HCEC 1CT (cell line): ENCODE measurements at places on chromosomes 12 and 14.

GRCh38 chr12:114293571-114294302, 112.2 kb downstream of the TBX5 start:
- DNase-seq = no peak

DNA sequence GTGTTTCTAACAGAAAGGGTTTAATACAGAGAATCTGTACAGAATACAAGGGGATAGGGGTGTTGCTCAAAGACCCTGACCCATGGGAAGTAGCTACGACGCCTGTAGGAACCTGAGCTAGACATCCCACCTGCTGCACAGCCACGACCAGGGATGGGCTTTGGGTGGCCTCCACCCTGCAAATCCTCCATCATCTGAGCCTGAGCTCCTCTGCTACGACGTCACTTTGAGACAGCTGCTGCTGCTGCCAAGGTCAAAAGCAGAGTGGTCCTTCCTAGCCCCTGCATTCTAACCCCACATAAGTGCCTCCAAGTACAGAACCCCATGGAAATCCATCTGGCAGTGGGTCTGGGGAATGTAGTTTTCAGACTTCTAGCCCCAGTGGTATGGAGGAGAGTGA, 43.8 kb downstream of the JAG2 start:
- DNase-seq = no peak

DNA sequence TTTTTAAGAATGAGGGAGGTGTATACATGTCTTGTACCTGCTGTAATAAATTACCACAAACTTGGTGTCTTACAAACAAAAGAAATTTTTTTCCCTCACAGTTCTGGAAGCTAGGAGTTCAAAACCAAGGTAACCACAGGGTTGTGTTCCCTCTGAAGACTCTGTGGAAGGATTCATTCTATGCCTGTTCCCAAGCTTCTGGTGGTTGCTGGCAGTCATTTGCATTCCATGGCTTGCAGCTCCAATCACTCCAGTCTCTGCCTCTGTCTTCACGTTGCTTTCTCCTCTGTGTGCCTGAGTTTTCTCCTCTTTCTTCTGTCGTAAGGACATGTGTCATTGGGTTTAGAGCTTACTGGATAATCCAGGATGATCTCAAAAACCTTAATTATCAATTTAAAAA, 15.4 kb upstream of the ZNF641 start:
- no peak for DNase-seq

DNA sequence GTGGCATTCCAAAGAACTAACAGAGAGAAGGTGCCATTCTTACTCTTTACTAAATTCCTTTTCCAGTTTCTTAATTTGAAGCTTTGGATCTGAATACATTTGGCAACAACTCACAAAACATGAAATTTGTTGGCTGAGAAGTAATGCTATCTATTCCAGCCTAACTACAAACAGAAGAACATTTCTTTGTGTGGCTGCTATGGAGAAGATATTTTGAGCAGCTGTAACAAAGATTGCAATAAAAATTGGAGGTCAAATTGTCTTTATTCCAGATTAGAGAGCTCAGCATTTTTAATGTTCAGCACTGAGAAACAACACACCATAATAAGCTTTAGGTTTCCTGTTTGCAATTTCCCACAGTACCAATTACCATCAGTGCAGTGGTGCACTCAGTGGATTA, 835.8 kb upstream of the FLRT2 start:
- no peak for DNase-seq

- DNase-seq = no peak
Observed at GRCh38 chr14:100275214-100275613, 31.0 kb downstream of the SLC25A29 start.

DNA sequence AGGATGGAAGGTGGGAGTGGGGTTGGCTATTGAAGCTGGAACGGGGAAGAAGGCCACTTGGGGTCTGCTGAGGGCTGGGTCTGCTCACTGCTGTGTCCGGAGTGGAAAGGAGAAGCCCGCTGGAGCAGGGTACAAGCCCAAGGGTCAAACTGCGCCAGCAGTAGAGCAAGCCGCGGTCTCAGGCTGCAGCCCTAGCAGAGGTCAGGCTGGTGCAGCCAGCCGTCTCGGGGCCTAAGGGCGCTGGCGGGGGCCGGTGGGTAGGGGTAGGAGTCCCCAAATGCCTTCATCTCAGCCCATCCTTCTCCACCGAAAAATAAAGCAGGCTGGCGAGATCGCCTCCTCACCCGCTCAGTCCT, 718 bp upstream of the JDP2 start:
- no peak for DNase-seq

DNA sequence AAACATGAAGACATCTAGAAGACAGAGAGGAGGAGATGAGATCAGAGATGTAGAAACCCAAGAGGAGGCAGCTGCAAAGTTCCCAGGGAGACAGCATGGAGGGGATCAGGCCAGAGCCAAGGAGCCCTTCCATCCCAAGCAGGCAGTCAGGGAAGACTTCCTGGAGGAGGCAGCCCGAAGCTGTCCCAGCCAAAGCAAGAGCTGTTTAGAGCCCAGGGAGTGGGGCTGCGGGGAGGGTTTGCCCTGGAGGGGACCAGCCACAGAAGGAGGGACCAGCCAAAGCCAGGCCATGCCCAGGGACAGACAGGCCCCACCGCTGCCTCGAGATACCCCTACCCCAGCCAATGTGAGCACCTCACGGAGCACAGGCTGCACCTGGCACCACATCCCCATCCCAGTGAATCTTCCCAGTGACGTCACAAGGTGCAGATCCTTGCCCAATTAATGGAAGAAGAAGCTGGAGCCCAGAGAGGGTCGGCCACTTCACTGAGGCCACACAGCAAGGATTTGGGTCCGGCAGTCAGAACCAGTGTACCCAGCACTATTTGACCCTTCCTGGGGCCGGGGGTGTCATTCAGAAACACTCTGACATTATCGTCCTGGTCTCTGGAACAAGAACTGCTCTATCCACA, 14.1 kb upstream of the DIO3 start:
- DNase-seq = no peak

GRCh38 chr12:90331821-90332220, 623.2 kb downstream of the CCER1 start:
- DNase-seq = no peak

- no peak for DNase-seq
Observed at GRCh38 chr14:74566174-74567141, 45.6 kb downstream of the LTBP2 start.

DNA sequence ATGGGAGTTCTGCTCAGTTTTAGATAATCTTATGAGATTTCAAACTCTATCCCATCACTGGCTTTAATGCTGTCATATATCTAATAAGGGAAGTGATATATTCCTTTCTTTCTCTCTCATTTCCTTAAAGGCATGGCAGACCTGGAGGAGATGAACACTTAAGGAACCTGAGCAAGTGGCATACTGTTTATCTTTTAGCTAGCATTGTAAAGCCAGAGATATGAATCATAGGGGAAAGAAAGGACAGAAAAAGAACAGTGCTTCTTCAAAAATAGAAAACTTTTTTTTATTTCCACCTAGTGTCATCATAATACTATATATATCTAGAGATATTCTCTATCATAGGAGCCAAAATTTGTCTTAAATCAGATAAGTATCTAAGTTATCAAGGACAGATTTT, 68.3 kb upstream of the PSMA6 start:
- DNase-seq = no peak

DNA sequence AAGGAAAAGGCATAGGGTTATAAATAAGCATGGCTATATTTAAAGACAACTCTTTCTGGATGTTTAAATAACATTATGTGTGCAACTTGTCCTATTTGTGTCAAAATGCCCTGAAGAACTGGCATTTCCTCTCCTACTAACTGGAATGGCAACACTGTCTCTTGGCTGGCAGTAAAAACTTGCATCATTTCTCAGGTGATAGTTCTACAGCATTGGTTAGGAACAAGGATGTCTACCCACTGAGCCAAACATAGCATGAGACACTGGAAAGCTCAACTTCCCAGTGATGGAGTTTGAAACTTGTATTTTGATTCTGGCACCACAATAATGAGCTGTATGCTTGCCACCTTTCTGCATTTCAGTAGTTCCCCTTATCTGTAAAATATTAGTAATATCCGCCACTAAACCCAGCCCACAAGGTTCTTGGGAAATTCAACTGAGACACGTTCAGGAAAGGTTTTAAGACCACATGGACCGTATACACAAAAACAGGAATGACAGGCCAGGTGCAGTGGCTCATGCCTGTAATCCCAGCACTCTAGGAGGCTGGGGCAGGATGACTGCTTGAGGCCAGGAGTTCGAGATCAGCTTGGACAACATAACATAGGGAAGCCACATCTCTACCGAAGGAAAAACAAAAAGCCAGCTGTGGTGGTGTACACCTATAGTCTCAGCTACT, 5.1 kb downstream of the SLC38A2 start:
- DNase-seq = peak; percentile 26

GRCh38 chr12:3045494-3045893, 31.7 kb upstream of the TSPAN9 start:
- no peak for DNase-seq

DNA sequence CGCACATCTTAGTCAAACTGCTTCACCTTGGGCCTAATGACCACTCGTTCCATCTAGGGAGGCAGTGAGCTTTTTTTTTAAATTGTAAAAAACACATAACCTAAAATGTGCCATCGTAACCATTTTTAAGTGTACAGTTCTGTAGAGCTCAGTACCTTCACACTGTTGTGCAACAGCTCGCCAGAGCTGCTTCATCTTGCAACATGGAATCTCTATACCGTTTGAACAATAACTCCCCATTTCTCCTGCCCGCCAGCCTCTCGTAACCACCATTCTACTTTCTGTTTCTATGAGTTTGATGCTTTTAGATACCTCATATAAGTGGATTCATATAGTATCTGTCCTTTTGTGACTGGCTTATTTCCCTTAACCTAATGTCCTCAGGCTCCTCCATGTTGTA, 196.2 kb downstream of the CHST11 start:
- DNase-seq = no peak

DNA sequence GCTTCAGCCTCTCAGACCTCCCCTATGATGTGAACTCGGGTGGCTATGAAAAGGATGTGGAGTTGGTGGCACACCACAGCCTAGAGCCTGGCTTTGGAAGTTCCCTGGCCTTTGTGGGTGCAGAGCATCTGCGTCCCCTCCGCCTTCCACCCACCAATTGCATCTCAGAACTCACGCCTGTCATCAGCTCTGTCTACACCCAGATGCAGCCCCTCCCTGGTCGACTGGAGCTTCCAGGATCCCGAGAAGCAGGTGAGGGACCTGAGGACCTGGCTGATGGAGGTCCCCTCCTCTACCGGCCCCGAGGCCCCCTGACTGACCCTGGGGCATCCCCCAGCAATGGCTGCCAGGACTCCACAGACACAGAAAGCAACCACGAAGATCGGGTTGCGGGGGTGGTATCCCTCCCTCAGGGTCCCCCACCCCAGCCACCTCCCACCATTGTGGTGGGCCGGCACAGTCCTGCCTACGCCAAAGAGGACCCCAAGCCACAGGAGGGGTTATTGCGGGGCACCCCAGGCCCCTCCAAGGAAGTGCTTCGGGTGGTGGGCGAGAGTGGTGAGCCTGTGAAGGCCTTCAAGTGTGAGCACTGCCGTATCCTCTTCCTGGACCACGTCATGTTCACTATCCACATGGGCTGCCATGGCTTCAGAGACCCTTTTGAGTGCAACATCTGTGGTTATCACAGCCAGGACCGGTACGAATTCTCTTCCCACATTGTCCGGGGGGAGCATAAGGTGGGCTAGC, 7.0 kb upstream of the RPS26 start:
- DNase-seq = no peak

DNA sequence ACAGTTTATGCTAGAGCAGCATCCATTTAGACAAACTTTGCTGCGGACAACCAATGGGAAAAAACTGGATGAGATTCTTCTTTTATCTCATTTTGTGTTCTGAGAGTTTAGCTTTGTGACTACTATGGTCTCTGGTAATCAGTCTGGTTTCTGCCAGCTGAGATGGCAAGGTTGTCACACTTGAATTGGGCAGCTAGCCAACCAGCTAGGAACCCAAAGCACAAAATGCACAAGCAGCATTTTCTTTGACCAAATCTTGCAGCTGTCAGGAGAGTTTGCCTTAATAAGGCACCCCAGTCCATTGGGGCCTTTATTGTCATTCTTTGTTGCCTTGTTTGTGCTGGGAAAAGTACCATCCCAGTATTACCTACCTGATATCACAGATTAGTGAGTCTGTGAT, 34.0 kb upstream of the ETV6 start:
- DNase-seq = no peak

GRCh38 chr12:40010899-40011774, 94.7 kb downstream of the SLC2A13 start:
- DNase-seq = peak; percentile 77

DNA sequence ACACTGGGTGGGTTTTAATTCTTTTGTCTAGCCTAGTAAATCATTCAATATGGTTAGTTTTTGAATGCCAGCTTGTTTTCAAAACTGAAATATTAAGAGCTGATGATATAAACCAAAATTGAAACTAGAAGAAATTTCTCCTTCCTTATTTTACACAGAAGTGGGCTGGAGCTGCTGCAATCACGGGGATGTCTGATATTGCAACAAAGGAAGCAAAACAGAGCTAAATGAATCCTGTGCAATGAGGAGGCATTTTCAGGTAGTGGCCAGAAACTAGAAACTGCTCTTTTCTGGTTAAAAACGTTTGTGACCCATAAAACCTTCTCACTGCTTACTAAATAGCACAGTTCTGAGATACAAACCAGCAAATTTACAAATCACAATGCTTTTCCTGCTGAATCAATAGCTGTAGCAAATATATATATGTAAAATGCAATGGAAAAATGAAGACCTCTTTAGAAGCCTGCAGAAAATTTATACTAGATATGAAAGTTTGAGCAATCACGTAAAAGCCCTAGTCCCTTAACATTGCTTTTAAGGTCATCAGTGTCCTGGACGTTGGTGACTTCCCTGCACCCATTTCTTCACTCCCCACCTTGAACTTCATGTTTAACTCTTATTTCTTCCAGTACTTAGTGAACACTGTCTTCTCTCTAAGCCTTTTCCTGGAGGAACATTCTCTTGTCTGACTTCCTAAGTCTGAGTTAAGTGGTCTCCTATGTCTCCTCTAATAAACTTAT, 15.9 kb upstream of the LRRK2 start:
- no peak for DNase-seq

- DNase-seq = no peak
Observed at GRCh38 chr12:91171476-91171875, 11.1 kb downstream of the DCN start.

DNA sequence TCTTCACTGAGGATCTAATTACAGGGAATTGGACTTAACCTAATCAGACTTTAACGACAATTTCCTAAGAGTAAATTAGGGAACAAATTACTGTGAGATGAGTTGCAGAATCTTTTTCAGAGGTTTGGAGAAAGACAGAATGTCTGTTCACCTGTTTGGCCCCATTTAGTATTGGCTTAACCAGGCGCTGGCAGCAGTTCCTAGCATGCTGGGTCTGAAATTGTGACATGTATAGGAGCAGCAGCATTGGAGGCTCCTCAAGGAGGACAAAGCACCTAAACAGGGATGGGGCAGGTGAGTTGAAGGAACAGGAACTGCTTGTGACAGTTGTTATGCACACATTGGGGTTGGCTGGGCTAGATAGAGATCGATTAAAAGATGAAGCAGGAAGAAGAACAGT, 51.0 kb downstream of the KCNMB4 start:
- DNase-seq = no peak

- DNase-seq = no peak
Observed at GRCh38 chr12:79732638-79733037, 41.9 kb upstream of the PAWR start.
